CD8-positive, alpha-beta T cell (primary cell): ENCODE measurements at places on chromosomes 4 and X. TPM values are rescaled to one million over a fixed set of nuclear protein-coding genes. Genes with fewer than 3 reads are reported as not detected.

Gene ZNF141
- 16.3 TPM for total RNA-seq

Gene SOX3
- not detected for total RNA-seq

Gene RS1
- total RNA-seq = not detected

Gene GAB3
- 5.6 TPM for total RNA-seq

Gene ANOS1
- not detected for total RNA-seq

Gene HSFX4
- not detected for total RNA-seq

Gene BBS12
- total RNA-seq = 0.56 TPM

Gene NUP62CL
- total RNA-seq = 0.65 TPM

Gene IDH3G
- 56.5 TPM for total RNA-seq

Gene CTAG2
- not detected for total RNA-seq

Gene RPL39
- total RNA-seq = 4,125 TPM

Gene RAB39B
- 3.6 TPM for total RNA-seq

Gene HS3ST1
- not detected for total RNA-seq

Gene ADAMTS3
- not detected for total RNA-seq

Gene SLC49A3
- total RNA-seq = 0.69 TPM

Gene GYG2
- total RNA-seq = not detected

Gene SPANXA2
- not detected for total RNA-seq

Gene ART3
- not detected for total RNA-seq

Gene PLA2G12A
- 7.8 TPM for total RNA-seq

Gene BTK
- 1.3 TPM for total RNA-seq

Gene SMIM31
- total RNA-seq = not detected

Gene SHROOM2
- not detected for total RNA-seq

Gene LANCL3
- 0.14 TPM for total RNA-seq

Gene MAGEA12
- not detected for total RNA-seq

Gene UGT2B17
- total RNA-seq = not detected

Gene EBP
- 55.2 TPM for total RNA-seq

Gene SLC34A2
- total RNA-seq = not detected
